ENCODE measurements at places on chromosomes 2 and 18. TPM values are rescaled to one million over a fixed set of nuclear protein-coding genes. Genes with fewer than 3 reads are reported as not detected.

The DYNC2LI1 gene
- 8.5 TPM for total RNA-seq

GRCh38 chr2:229641676-229642075, 72.7 kb downstream of the DNER start:
- no peak for DNase-seq

The ATP6V1B1 gene
- not detected for total RNA-seq

- DNase-seq, result no peak
Observed at GRCh38 chr2:25036221-25036559, 5.7 kb upstream of the EFR3B start.
